ENCODE measurements at places on chromosomes 1 and 21.
A peak's percentile ranks its signal among the peaks of the same experiment; 100 is the strongest.

GRCh38 chr1:59635097-59635496 lies 179.7 kb upstream of the HOOK1 start:
- no peak for DNase-seq

- DNase-seq = no peak
Measured at GRCh38 chr1:115643666-115644065, 1.9 kb downstream of the VANGL1 start.

GRCh38 chr1:116842654-116843053 lies 67.1 kb upstream of the PTGFRN start:
- DNase-seq = no peak

- DNase-seq = no peak
Measured at GRCh38 chr1:227758366-227758765, 23.1 kb downstream of the SNAP47 start.

GRCh38 chr21:42616941-42617340 lies 36.5 kb upstream of the PDE9A start:
- no peak for DNase-seq

DNA sequence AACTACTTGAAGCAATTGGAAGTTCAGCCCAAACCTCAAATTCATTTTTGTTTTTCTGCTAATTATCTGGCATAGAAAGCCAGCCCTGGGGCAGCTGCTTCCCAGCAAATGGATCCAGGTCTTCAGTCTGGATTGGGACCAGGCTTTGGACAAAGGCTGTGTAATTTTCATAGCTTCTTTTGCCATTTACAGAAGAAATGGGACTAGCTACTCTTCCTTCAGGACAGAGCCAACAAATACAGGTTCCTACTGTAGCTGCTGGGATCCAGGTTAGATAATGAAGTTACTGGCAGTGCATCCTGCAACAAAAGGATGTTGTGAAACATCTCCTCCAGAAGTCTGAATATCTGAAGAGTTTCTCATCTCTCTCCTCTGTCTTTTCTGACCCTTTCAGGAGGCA lies 171.5 kb upstream of the CAMK1G start:
- DNase-seq = no peak

DNA sequence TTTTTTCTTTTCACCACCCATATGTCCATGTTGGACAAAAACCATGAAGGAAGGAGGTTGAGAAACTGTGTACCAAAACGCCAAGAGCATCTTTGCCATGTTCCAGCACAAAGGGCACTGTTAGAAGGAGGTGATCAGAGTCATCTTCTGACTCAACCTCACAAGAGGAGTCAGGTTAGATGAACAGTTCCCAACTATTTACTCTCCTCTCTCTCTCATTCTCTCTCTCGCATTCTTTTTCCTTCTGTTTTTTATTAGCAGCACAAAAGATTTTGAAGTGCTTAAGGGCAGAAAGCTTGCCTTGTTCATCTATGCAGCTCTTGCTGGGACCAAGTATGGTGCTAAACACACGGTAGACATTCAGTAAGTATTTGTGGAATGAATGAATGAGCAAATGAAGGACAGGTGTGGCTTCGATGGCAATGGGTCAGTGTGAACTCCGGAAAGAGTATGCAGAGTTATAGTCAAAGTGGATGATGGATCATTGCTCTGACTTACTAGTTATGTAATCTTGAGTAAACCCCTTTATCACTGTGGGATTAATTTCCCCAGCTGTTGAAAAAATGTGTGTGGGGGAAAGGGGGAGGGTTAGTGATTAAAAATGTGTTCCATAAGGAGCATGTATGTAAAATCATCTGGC lies 33.9 kb downstream of the DDR2 start:
- DNase-seq = no peak

GRCh38 chr1:221708076-221708571 lies 33.8 kb downstream of the DUSP10 start:
- DNase-seq = peak; percentile 41

DNA sequence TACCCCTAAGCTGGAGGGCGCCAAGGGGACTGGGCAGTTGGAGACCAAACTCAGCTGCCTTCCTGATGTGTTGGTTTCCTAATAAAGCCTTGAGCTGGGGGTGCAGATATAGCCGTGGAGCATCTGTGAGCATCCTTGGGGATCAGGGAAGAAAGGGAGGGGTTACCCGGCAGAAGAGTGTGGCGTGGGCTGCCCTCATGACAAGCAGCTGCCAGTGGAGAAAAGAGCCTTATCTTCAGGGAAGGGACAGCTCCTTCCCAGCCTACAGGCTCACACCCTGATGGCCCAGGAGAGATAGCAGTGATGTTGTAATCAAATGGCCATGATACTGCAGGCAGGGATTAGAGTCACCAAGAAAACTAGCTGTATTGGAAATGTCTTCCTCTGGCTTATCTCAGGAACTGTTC lies 10.8 kb upstream of the NFASC start:
- DNase-seq = no peak

DNA sequence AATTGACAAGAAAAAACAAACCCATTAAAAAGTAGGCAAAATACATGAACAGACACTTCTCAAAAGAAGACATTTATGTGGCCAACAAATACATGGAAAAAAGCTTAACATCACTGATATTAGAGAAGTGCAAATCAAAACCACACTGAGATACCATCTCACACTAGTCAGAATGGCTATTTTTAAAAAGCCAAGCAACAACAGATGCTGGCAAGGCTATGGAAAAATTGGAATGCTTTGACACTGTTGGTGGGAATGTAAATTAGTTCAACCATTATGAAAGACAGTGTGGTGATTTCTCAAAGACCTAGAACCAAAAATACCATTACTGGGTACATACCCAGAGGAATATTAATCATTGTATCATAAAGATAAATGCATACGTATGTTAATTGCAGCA lies 641.1 kb upstream of the B3GALT2 start:
- no peak for DNase-seq

- DNase-seq = peak; percentile 56
Measured at GRCh38 chr1:15304708-15305467, 57.9 kb downstream of the FHAD1 start.

DNA sequence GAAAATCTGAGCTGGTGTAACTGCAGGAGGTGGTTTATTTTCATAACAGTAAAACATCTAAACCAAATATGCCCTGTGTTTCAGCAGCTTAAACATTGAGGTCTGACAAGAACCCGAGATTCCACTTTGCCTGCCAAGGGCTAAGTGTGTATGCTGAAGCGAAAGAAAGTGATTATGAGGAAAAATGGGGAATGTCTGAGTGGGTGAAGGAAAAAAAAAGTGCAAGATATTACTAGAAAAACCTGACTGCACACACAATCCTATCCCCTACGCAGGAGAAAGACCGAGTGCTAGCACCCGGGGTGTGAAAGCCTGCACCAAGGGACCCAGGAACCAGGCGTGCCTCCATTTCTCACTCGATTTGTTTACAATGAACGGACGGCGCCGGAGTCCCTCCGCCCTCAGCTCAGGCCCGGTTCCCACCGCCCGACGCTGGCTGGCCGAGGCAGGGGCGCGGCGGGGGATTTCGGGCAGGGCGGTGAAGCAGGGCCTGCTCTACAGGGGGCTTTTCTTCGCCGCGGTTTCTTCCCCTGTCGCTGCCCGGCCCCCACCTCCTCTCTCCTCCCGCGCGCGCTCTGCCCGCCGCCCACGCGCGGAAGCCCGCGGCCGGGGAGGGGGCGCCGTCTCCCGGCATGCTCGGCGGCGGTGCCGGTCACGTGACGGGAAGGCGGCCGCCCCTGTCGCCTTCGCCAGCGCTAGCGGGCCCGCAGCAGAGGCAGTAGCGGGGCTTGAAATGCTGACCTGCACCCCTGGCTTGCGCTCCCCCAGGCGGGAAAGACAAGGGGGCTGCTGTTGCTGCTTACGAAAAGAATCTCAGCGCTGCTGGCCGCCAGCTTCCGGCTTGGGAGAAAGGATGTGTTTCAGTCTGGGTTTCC lies 35.9 kb downstream of the ITPKB start:
- DNase-seq = peak; percentile 83

DNA sequence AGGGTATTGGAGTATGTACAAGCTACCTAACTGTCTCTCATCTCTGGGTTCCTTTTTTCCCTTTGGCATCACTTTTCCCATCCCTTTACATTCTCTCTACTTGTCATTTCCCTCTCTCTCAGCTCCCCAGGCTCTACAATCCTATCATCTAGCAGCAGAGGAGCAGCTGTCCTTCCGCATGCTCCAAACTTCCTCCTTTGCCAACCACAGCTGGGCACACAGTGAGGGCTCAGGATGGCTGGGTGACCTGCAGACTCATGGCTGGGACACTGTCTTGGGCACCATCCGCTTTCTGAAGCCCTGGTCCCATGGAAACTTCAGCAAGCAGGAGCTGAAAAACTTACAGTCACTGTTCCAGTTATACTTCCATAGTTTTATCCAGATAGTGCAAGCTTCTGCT lies 561 bp downstream of the CD1E start:
- no peak for DNase-seq

Data from activated T-cell treated with anti-CD3 and anti-CD28 coated beads for 48 hours (primary cell).